ENCODE measurements at places on chromosomes 4 and X.
A peak's percentile ranks its signal among the peaks of the same experiment; 100 is the strongest.

DNA sequence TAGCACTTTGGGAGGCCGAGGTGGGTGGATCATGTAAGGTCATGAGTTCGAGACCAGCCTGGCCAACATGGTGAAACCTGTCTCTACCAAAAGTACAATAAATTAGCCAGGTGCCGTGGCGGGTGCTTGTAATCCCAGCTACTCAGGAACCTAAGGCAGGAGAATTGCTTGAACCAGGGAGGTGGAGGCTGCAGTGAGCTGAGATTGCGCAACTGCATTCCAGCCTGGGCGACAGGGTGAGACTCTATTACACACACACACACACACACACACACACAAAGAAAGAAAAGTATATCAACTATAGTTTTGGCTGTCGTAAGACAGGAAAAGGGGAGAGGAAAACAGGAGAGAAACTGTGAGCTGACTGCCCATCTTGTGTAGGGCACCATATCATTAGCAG is 171.7 kb downstream of the ADAMTS3 start:
- DNase-seq = no peak

DNA sequence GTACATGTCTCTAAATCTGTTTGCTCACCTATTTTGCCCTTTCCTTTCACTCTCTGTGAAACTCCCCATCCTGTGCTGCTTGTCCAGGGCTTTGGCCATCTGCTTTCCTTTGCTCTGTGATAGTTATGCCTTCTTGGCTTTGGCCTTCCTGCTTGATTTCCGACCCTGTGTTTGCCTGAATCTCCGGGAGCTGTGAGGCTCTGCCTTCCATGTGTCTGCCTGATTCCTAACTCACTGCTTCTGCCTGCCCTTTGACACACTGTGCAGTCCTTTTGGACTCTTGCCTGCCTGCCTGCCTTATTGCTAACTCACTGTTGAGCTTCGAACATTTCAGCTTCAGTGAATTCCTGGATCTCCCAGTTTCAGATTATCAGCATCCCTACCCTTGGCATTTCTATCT is 143.1 kb downstream of the C4orf33 start:
- DNase-seq = no peak

DNA sequence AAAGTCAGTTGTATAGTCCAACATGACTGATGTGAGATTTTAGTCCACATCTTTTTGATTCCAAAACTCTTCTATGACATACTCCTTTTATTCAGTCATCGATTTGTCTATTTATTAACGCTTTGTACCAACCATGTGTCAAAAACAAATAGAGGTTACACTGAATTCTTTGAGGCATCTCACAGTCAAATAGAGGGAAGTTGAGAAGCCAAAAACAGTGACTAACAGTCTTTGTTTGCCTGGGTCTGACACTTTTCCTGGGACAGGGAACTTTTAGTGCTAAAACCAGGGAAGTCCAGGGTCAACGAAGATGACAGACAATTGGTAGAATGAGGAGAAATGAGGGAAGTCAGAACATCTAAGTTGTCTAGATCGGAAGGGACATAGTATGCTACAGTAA is 169.9 kb upstream of the HS3ST1 start:
- DNase-seq = no peak

DNA sequence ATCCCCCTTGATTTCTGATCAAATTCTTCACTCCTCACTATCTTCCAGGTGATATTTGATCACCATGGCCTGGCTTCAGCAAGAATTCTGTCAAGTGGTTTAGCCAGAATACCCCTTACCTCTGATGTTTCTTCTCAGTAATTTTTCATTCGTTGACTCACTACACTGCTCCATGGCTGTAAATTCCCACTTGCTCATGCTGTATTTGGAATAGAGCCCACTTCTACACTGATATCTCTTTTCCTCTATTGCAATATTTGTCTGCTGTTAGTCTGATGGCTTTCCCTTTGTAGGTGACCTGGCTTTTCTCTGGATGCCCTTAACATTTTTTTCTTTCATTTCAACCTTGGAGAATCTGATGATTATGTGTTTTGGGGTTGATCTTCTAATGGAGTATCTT is 73.9 kb upstream of the DIPK2B start:
- no peak for DNase-seq

- no peak for DNase-seq
Measured at GRCh38 chr4:106704253-106704870, 331.8 kb downstream of the DKK2 start.

DNA sequence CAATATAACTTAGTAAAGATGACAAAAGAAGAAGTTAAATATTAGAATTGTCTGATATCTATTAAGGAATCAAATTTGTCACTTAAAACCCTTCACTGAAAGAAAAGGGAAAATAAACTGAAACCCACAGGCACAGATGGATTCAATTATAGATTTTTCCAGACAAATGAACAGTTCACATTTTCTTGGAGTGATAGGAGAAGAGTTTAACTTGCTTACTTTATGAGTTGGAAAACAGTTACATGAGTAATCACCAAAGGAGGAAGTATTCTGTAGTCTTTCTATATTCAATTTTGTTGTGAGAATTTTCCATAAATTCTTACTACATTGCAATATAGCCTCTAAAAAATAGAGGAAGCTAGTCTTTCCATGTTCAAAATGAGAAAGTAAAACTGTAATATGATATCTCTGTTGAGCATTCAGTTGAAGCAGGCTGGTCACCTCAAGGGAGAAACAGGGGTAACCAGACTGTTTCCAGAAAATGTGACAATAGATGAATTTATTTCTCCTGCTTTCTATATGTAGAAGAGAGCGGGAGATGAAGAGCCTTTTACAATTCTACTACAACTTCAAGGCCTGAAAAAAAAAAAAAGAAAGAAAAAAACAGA is 330.3 kb upstream of the EPHA5 start:
- no peak for DNase-seq

DNA sequence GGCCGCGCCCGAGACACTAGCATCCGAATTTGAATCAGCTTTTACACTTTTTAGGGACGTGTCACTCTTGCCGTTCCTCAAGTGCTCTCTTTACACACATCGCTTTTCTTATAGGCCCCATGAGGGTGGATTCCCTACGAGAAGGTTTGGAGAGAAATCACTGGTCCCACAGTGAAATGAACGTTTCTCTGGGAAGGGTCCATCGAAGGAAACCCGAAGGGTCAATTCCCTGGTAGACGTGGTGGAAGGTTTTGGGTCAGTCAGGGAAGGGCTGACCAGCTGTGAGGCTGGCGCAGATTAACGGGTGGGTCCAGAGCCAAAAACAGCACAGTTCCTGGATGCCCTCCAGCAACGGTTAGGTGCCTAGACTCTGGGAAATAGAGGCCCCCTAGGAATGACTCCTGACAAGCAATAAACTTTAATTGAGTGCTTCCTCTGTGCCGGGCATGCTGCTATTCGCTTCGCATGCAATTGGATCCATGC is 35.9 kb downstream of the ETDC start:
- DNase-seq = no peak

GRCh38 chr4:40202474-40202873 is 5.6 kb downstream of the RHOH start:
- DNase-seq = no peak

- DNase-seq = no peak
Measured at GRCh38 chr4:145177906-145178538, 2.4 kb downstream of the OTUD4 start.

GRCh38 chrX:65017451-65017850 is 41.2 kb upstream of the ZC4H2 start:
- no peak for DNase-seq

DNA sequence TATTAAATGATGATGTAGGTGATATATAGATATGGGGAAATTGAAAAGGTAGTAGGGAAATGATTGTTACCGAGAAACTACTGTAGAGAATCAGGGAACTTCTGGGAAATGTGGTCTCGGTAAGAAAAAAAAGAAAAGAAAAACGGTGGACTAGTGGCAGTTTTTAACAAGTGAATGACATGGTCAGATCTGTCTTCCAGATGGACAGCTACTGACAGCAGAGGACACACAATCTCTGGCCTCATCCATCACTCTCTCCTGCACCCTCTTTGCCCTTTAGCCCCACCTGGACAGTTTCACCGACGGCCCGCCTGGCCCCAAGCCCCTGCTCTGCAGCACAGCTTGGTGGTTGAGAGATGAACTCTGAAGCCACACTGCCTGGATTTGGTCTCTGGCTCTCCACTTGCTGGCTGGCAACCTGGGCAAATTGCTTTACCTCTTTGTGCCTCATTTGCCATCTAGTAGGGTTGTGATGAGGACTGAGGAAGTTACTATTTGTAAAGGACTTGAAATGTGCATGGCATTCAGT is 23.4 kb downstream of the RBM47 start:
- no peak for DNase-seq

- DNase-seq = no peak
Measured at GRCh38 chrX:66232296-66232695, 68.2 kb downstream of the HEPH start.

DNA sequence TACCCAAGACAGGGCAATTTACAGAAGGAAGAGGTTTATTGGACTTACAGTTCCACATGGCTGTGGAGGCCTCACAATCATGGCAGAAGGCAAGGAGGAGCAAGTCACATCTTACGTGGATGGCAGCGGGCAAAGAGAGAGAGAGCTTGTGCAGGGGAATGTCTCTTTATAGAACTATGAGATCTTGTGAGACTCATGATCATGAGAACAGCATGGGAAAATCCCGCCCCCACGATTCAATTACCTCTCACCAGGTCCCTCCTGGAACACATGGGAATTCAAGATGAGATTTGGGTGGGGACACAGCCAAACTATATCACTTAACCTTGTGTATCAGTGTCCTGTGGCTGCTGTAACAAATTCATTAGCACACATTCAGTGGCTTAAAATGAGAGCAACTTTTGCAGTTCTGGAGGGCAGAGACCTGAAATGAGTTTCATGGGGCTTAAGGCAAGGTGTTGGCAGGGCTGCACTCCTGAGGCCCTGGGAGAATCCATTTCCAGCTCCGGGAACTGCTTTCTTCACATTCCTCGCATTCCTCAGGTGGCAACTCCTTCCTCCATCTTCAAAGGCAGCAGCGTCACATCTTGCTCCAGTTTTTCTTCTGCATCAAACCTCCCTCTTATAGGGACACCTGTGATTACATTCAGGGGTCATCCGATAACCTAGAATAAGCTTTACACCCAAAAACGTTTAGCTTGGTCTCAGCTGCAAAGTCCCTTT is 22.3 kb upstream of the NSG1 start:
- DNase-seq = no peak

- no peak for DNase-seq
Measured at GRCh38 chr4:116361790-116362189, 723.6 kb downstream of the TRAM1L1 start.

- no peak for DNase-seq
Measured at GRCh38 chrX:31168551-31168950, 96.7 kb upstream of the FTHL17 start.

DNA sequence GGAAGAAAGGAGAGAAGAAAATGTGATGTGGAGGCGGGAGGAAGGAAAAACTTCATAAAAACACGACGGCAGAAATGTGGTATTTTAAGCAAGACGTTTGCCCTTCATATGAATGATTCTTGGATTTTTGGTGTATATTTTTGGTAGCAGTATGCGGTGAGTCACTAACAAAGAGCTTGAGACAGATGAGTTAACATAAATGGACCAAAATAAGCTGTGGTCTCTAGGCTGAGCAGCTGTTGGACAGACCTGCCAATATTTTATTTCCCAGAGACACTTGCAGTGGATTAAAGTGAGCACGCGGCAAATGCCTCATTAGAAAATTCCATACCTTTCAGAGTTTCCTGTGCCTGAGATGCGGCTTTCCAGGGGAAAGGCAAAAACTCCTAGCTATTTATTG is 43.1 kb upstream of the RPS6KA3 start:
- no peak for DNase-seq

GRCh38 chr4:86717651-86718050 is 123.5 kb downstream of the PTPN13 start:
- DNase-seq = no peak

- DNase-seq = no peak
Measured at GRCh38 chr4:120508036-120508435, 414.5 kb downstream of the PRDM5 start.

GRCh38 chrX:140775211-140775610 is 65.7 kb downstream of the LINC00632 start:
- no peak for DNase-seq

DNA sequence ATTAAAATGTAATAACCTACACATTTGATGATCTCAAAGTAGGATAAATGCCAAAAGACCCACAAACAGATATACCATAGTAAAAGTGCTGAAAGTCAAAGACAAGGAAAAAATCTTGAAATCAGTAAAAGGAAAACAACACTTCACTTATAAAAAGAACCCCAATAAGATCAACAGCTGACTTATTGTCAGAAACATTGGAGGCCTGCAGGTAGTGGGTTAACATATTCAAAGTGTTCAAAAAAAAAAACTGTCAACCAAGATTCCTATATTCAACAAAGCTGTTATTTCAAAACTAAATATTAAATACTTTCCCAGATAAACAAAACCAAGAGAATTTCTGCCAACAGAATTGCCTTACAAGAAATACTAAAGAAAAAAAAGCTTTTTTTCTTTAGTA is 347.1 kb downstream of the GUCY2F start:
- DNase-seq = no peak

DNA sequence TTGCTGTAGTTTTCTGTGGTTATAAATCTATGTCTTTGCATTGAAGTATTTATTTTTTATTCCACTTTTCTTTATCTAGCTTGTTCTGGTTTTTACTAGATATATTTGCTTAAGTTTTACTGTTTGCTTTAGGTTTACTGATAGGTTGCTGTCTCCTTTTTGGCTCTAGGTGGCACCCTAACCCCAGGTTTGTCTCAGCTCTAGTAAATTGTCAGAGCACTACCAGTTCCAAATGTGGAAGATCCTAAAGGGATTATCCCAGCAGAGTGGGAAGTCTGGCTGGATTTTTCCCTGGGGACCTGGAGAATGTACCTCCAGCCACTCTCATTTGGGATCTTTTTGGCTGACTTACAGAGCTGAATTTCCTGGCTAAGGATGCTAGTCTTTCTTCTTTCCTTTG is 106.1 kb downstream of the PBDC1 start:
- DNase-seq = peak; percentile 6

DNA sequence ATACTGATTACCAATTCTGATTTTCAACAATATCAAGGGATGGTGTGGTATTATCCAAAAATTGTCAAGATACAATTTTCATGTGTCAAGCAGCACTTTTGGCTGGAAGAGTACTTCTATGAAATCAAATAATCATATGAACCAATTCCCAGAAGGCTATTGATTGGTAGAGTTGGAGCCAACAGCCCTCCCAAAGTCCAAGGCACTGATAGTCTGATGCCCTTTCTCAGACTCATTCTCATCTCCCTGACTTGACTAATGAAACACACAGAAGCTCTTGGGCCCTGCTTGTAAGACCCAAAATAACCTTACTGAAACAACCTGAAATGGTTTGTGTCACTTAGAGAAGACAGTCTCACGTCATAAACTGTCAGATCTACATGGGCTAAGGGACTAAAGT is 48.9 kb downstream of the ATP11C start:
- no peak for DNase-seq

DNA sequence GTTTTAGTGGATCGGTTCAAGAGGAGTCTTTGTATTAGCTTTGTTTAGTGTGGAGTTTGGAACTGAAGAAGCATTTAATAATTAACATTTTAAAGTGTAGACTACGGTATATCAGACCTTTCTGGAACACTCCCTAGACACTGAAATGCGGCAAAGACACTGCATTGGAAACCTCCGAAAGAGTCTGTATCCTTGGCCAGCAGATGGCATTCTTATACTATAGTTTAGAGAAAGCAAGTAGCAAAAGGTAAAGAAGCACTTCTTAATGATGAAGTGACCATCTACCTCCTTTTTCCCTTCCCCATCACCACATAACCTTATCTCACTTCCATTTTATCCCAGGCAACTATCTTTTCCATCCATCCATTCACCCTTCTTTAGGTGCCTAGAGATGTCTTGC is 7.6 kb downstream of the FABP2 start:
- no peak for DNase-seq

- DNase-seq = no peak
Measured at GRCh38 chr4:1566838-1567518, 117.1 kb downstream of the FAM53A start.

GRCh38 chrX:49264460-49264859 is at the start of gene FOXP3:
FOXP3 (minus strand) TSS chrX:49264710; CDS start chrX:49258505, 6,205 bp downstream.
- DNase-seq = no peak
